ENCODE measurements at places on chromosomes 6 and 20.

GRCh38 chr6:111601886-111602285, 3.8 kb downstream of the TRAF3IP2 start:
- no peak for DNase-seq

- no peak for DNase-seq
These were observed 67.9 kb downstream of the PSMB1 start for GRCh38 chr6:170485159-170485558.

GRCh38 chr6:31037169-31037568, 26.9 kb downstream of the MUC22 start:
- no peak for DNase-seq

- DNase-seq: no peak
These were observed 1.2 kb upstream of the PI3 start for GRCh38 chr20:45173522-45173921.

- DNase-seq: no peak
These were observed 81.8 kb downstream of the KIF16B start for GRCh38 chr20:16491294-16491905.

- DNase-seq: no peak
These were observed 113.5 kb downstream of the SLC22A3 start for GRCh38 chr6:160461641-160462040.

DNA sequence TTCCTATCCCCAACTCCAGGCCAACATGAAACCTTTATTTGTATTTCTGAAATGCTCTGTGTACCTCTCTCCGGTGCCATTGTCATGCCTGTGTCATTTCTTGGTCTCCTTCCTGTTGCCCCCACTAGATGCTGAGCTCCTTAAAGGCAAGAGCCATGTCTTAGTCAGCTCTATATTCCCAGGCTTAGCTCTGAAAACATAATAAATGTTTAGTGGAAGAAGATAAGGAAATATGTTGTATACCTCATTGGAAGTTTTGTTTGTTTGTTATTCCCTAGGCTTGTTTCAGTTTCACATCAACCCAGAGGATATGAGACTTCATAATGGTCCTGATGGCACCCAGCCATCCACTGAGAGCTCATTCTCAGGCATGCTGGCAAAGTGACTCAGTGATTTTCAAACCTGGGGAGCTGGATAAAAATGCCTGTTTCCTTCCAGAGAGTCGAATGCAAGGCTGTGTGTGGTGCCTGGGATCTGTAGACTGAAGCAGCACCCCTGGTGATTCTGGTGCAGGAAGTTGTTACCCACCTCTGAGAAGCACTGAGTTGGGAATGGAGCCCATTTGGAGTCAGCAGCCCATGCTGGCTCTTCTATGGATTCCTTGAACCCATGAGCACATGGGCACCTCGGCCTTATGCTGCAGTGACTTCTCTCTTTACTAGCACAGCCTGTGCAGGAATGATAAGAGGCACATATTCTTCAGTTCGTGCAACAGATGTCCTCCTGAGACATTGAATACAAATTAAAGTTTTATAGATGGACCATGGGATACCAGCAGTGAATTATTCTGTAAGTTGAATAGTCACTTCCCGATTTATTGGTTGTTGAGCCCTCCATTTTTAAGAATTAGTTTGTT, 205.2 kb downstream of the FARS2 start:
- no peak for DNase-seq

DNA sequence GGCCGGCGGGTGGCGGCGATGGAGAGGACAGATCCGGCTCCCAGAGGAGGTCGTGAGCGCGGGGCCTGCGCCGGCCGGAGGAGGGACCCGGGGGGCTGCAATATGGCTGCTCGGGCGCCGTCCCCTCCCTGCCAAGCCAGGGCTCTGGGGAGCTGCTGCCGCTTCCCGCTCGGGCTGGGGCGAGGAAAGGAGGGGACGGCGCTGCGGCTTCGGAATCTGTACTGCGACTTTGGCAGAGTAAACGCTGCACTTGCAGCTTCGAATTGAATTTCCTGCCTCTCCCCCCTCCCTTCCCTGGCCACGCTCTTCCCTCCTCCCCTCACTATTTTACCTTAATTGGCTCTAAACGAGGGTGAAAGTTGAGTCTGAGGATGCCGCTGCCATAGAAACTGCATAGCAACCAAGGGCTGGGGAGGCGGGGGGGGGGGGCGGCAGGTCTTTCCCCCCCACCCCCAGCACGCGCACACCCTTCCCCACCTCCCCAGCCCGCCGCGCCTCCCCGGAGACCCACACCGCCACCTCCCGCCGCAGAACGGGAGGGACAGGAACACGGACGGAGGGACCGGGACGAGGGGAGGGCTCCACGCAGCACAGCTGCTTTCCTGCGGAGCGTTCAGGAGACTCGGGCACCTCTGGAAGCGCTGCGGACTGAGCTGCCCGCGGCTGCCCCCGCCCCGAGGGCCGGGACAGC, 93.9 kb downstream of the RNASET2 start:
- peak; percentile 9 for DNase-seq

DNA sequence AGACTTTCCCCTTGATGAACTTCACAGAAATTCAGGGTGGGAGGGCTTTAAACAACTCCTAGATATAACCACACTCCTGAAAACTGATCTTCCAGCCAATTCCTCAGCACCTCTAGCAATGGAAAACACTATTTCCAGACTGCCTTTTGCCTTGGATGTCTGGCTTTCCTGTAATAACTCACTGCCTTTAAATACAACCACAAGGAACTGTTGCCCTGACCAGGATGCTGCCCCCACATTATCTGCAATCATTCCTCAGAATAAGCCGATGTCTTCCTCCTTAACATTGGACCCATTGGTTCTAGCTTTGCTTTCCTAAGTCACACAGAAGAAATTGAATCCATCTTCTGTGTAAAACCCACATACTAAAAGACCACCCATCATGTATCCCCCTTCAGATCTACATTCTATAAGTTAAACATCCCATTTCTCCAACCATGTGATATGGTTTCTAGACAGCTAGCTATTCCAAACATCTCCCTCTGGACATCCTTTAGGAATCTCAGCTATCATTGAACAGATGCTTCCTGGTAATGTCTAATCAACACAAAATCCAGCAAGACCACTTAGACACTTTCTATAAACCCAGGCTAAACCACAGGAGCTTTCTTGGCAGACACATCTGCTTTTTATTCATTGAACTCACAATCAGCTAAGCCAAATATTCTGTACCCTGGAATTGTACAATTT, 95.9 kb upstream of the KCNQ5 start:
- DNase-seq: no peak

DNA sequence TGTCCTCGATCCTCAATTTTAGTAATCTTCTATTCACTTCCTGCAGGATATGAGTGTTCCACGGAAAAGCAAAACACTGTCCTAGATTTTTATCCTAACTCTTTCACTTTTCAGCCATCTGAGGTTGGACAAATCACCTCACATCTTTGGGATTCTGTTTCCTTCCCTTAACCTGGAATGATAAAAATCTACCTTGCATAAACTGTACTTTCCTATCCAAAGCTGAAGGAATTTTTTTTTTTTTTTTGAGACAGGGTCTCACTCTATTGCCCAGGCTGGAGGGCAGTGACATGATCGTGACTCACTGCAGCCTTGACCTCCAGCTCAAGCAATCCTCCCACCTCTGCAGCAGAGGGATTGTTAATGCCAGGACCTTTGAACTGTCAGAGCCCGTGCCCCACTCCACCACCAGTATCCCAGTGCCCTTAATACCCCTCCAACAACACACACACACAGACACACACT, 20.5 kb downstream of the CAPN11 start:
- no peak for DNase-seq

DNA sequence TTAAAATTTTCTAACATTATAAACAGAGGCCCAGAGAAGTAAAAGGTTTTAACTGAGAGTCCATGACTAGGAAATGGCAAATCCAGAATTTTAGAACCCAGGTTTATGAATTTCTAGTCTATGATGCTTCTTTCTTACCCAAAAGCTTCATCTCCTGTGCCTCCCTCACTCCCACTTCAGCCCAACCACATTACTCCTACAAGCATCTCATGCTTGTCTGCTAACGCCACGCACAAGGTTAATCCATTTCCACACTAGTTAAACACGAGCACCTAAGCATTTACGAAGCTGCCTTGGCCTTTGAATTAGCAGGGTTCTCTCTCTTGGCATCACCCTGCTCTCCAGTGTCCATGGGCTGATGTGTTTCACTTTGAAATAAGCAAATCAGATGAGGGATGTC, 32.0 kb downstream of the TNFRSF21 start:
- DNase-seq: no peak

DNA sequence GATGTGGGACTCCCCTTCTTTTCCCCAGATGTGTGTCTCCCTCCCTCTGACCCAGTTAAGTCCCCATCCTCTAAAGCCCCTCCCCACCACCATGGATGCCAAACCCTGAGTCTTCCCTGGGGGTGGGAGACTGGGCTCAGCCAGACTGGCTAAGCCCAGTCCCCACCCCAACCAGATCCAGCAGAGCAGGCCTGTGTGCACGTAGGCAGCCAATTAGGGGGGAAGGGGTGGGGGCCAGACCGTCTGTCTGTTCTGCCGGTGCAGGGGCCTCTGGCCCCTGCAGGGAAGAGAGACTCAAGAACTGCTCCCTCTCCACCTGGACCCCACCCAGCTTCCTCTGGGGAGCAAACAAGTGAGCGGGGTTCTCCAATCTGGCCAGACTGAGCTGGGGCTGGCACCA, 605 bp downstream of the COX4I2 start:
- DNase-seq: no peak

- DNase-seq: no peak
These were observed 147.1 kb downstream of the PRL start for GRCh38 chr6:22149501-22150367.

DNA sequence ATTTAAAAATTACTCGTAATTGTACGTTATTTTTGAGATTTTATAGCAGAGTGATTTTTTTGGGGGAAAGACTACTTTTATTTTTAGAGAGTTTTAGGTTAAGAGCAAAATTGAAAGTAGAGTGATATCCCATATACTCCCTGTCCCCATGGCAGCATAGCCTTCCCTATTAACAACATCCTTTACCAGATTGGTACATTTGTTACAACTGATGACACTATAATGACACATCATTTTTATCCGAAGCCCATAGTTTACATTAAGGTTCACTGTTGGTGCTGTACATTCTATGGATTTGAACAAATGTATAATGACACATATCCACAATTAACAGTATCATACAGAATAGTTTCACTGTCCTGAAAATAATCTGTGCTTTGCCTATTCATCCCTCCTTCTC, 1126.4 kb upstream of the CITED2 start:
- DNase-seq: no peak

DNA sequence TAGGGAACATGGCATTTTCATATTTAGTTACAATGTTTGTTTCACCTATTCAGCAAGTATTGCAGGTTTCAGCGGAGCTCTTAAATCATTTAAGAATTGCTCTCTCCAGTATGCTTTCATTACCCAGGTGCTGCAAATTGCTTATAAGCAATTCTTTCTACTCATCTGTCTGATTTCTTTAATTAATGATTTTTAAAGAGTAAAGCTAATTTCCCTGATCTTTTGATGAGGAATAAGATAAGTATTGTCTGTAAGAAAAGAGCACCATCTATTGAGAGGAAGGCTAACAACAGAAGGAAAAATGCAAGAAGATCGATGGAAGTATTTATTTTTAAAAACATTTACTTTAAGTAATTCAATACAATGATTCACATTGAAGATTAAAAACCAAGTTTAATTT, 2.0 kb downstream of the OPRM1 start:
- no peak for DNase-seq

DNA sequence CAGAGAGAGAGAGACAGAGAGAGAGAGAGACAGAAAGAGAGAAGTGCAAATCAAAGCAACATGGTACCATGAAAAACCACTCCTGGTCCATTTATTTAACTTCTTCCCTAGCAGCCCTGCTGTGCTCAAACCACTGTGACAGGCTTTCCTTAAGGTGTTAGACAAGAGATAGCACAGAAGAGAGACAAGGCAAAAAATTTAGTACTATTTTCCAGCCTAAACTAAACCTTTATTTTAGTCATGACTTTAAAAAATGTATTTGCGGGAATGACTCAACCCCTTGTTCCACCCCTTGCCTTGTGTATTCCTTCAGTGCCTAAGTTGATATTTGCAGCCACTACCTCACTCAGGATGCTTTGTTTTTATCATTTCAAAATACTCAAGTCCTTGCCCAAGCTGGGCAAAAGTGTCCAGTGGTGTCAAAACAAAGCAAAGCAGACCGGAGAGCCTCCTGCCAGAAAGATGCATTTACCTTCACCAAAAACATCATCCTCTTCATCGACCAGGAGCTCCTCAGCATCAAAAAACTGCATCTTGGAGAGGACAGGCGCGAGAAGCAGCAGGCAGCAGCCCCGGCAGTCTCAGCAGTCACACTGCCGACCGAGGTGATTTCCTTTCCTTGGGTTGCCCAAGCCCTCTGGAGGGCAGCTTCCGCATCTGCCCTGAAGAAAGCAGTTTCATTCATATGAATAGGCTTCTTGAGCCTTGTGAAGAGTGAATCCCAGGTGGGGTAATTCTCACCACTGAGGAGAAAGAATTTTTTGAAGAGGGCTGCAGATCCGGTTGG, at the start of gene RIPOR2:
TSS of gene RIPOR2 (minus strand) at position 595 of the 787 bp plus-strand sequence. CDS start at position 533, 62 bp downstream.
- peak; percentile 58 for DNase-seq

DNA sequence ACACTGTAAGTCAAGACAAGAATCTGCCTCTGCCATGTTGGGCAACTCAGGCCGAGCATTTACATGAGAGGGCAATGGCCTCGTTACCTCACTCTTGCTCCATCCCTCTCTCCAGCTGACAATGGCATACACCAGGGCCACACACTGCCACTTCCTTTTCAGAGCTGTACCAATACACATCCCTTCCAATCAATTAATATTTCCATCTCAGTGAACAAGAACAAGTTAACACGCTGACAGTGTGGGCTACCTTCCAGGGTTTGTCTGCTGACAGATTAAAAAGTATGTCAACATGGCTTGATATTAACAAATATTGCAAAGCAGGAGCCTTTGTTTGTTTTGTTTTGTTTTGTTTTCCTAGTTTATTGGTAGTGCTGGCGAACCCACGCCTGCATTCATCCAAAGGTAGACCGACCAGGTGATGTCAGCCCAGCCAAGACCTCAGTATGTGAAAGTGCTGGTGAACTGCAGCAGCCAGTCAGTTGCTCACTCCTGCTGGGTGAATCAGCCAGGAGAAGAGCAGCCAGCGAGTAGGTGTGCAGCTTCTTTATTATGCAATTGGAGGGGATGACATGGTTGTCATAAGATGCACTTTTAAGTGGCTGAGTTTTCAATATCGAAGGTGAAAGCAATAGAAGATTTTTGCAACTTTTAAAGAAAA, 487.3 kb upstream of the JARID2 start:
- DNase-seq: no peak

GRCh38 chr6:26501482-26501986, 1.4 kb downstream of the BTN1A1 start:
- DNase-seq: peak; percentile 4

GRCh38 chr6:143110572-143110971, 49.9 kb downstream of the AIG1 start:
- no peak for DNase-seq

Measured in activated T-helper 1 cell treated with anti-CD3 and anti-CD28 coated beads, Interleukin-2, amount 50 U/mL, for 16 hours (primary cell).